Hematopoietic multipotent progenitor cell (in vitro differentiated cells): ENCODE measurements at places on chromosomes 11 and 22. TPM values are rescaled to one million over a fixed set of nuclear protein-coding genes. Genes with fewer than 3 reads are reported as not detected.

GRCh38 chr11:129610125-129610524 is 205.5 kb upstream of the TMEM45B start:
- DNase-seq: no peak

GVQW3 gene
- 7.0 TPM for total RNA-seq

- DNase-seq: no peak
Measured at GRCh38 chr11:1109918-1110705, 35.4 kb downstream of the MUC2 start.

- no peak for DNase-seq
Measured at GRCh38 chr11:441043-441417, 781 bp downstream of the ANO9 start.

- DNase-seq: no peak
Measured at GRCh38 chr11:7677796-7678201, 4.5 kb upstream of the CYB5R2 start.

GRCh38 chr11:123406441-123407129 is 23.5 kb upstream of the GRAMD1B start:
- DNase-seq: no peak

DNA sequence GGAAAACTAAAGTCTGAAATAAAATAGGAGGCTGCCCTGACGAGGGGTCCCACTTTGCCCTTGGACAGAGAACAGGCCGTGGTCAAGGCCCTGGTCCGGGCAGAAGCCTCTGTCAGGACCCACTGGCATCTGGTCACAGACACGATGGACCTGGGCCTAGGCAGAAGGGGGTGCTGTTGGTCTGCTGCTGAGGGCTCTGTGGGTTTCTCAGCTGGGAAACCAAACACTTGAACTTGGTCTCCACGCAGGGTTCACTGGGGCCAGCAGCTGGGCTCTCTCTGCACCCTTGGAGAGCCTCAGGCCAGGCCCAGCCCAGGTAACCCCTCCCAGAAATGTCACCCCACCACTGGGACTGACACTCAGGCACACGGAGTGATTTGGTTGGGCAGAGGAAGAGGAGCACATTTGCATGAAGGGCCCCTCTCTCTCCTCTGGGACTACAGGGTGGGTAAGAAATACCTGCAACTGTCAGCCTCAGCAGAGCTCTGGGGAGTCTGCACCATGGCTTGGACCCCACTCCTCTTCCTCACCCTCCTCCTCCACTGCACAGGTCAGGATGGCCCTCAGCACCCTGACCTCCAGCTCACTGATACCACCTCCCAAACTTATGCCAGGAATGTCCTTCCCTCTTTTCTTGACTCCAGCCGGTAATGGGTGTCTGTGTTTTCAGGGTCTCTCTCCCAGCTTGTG is 48.1 kb upstream of the TOP3B start:
- no peak for DNase-seq

FOLR1 gene
- total RNA-seq: not detected

BRSK2 gene
- total RNA-seq: 4.0 TPM
